Stimulated activated CD8-positive, alpha-beta memory T cell treated with anti-CD3 and anti-CD28 coated beads, Interleukin-4, amount 100 ng/mL, for 1 hour (primary cell): ENCODE measurements at places on chromosomes 1 and 21.

DNA sequence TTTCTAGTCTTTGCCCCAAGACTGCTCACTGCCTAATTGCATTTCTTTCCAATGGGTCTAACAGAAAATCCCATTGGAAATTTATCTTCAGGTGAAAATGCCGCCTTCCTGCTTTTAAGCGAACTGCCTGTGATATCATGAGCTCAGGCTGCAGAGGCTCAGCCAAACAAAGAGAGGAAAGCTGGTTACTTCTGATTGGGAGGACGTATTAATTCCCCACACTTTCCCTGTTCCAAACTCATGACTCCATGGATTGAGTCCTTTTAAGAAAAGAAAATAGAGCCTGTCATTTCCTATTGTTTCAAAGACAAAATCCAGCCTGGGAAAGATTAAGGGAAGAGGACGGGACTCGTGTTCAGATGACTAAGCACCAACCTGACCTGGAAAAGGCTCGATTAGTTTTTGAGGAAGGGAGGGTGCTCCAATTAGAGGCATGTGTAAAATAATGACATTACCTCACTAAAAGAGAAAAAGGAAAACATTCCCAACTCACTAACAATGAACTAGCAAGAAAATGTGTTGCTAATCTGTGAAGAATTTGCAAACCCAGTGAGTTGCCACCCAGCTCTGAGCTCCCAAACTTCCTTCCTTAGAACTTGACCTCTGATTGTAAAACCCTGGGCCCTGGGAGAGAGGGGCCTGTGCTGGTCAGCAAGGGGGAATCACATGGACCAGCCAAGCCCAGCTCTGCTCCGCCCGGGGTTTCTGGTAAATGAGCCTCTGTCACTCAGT, 61.2 kb downstream of the TCP10L start:
- no peak for DNase-seq

DNA sequence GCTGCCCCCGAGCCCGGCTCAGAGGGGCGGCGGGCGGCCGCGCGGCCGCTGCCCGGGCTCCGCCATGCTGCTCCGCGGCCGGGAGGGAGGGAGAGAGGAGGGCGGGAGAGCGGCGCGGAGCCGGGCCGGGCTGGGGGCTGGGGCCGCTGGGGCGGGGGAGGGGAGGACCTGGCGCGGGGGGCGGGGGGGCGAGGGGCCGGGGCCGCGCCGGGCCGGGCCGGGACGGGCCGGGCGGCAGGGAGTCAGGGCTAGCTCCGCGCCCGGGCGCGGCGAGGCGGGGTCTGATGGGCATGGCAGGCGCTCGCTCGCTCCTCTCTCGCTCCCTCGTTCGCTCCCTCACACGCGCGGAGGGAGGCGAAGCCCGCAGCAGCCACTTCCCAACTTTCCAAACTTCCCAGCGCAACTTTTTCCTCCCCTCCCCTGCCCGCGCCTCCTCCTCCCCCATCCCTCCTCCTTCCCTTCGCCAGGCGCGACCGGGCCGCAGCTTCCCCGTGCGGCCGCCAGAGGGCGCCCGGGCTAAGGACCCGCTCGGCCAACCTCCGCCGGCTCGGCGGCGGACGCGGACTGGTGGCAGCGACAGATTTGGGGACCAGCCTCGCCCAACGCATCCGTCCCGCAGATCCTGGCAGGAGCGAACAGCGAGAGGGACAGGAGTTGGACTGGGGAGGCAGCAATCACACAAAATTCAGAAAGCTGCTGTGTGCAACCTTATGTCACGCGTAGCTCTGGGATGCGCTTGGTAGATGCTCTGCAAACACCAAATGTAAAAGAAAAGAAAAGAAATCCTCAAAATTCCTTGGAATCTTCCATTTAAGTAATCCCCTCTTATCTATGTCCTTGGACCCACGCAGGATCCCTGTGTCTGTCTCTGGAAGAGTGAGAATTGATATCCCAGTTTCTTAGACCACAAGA, at the start of gene TRABD2B:
TSS of gene TRABD2B (minus strand) at position 97 of the 912 bp plus-strand sequence.
- no peak for DNase-seq

DNA sequence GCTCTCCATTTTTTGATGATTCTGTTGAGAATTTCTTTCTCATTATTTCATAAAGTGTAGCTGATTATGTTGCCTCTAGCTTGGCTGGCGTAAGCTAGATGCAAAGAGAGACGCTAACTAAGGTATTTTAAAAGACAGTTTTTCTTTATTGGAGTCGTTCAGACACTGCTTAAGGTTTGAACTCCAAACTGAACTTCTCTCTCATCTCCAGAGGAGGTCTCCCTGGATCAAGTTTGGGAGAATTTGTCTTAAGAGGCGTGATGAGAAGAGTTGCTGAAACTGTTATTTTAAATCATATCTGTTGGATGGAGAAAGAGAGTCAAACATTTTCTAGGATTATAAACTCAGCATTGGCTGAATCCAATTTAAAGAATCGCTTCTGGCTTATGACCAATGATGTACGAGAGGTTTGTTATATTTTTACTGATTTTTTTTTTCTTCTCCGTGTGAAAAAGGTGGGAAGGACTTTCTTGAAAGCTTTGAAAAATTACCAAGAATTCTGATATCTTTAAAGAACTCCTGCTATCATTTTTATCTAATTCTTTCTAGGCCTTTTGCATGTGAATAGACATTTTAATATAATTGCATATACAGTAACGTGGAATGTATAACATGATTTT, 34.0 kb downstream of the MAP3K7CL start:
- DNase-seq = no peak

DNA sequence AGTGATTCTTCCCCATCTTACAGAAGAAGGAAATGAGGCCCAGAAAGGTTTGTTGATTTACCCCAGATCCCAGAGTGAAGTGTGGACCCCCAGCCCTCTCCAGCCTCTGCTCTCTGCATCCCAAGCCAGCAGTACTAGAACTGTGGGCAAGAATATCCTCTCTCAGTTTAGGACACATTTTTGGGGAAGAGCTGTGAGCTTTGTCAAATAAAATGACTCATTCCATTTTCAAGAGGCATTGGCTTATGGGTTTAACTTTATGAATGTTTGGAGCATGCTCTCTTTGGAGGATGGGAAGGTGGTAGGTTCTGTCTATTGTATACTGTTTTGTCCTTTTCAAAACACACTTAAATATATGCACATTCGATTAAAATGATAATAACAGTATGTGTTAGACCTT, 70.6 kb upstream of the CNTN2 start:
- DNase-seq = no peak

DNA sequence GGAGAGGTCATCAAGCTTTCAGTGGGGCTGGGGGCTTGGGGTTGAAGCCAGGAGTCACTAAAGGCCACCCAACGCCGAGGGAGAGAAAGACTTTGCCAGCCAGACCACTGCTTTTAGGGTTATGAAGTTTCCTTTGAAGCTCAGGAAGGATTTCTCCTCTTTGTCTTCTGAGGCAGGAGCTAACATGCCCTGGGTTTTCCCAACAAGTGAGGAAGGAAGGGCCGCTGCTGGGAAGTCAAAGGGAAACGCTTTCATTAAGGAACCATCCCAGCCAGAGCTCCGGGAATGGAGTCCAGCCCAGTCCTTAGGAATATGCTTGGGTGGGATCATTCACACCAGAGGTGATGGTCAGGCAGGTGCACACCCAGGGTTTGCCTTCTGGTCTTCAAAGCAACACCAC, 436.9 kb downstream of the PRDM2 start:
- DNase-seq = no peak

DNA sequence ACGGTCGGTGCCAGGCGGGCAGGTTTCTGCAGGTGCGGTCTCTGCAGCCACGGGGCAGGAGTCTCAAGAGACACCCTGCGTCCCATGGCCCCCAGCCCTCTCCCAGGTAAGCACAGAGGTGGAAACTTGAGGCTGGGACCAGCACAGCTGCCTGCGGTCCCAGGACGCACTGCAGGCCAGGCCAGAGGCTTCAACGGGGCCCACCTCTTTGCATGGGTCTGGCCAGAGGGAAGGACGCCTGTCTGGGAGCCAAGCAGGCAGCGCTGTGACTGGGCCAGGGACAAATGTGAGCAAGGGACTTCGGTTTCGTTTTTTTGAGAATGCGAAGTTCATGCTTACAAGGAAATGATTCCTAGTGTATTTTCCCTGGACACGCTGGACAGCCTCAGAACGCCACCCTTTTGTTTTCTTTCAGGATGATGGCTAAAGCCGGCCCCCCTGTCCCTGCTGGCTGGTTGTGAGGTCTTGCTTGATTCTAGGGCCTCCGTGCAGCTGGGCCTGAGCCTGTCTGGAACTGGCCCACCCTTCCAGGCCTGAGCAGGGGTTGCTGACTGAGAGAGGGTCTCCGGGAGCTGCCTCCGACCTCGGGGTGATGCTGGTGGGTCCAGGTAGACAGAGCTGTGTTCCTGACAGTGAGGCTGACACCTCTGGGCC, 38.3 kb downstream of the MORN1 start:
- no peak for DNase-seq

DNA sequence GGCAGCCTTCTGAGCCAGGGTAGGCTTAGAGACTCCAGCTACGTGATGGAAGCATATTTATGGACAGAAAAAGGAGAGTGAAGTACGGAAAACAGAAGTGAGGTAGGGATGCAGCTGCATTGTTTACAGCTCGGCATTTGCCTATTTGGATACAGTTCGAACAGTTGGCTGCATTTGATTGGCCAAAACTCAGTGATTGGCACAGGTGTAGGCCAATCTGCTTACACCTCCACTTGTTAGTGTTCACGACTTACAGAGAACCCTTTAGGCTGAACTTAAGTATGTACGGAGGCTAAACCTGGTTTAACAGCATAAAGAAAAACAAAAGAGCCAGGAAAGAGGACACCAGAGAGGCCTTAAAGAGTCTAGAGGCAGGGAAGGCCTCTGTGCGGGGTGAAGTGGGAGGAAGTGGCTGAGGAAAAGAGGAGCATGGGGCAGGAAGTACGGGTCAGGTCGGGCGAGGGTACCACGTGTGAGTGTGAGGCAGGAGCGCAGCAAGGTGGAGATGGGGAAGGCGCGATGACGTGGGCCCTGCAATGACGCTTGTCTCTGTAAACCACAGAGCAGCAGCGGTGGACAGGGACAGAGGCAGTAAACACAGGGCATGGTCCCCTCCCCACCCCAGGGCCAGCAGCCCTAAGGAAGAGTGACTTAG, 32.0 kb downstream of the RSPH1 start:
- DNase-seq = peak; percentile 30
